ENCODE measurements at places on chromosomes 7 and 10. TPM values are rescaled to one million over a fixed set of nuclear protein-coding genes. Genes with fewer than 3 reads are reported as not detected.
A peak's percentile ranks its signal among the peaks of the same experiment; 100 is the strongest.

DRGX gene
- total RNA-seq: 0.10 TPM

HPSE2 gene
- total RNA-seq: not detected

DNA sequence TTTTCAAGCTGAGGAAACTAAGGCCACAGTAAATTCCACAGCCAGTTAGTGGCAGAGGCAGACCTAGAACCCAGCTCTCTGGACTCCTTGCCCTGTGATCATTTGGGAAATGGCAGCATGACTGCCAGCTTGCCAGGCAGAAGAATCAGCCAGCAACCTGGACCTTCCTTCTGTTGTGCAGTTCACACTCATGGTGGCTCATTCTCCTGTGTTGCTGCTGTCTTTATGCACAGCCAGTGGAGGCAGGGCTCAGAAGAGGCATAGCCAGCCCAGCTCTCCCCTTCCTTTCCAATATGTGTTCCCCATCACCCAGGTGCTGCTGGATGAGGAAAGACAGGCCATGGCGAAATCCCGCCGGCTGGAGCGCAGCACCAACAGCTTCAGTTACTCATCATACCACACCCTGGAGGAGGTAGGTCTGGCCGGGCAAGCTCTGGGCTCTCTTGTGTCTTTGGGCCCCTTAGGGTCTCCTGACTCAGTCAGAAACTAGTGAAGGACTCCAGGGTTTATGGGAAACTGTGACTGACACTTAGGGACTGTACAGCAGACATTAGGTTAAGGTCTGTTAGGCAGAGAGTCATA is 14.8 kb downstream of the CPA5 start:
- no peak overlapping the region for H3K27ac ChIP-seq
- H3K4me3 ChIP-seq: no peak overlapping the region
- H3K27me3 ChIP-seq: peaks cover 15% of the 10 kb centered on the region
- H3K4me1 ChIP-seq: peaks cover 56% of the 10 kb centered on the region
- DNase-seq: no peak

- no peak for DNase-seq
- H3K36me3 ChIP-seq: peaks cover 27% of the 10 kb centered on the region
- no peaks in the 10 kb centered on the region for H3K27me3 ChIP-seq
- H3K4me1 ChIP-seq: peaks cover 16% of the 10 kb centered on the region
- no peak overlapping the region for H3K27ac ChIP-seq
These were observed 17.1 kb downstream of the ZNF485 start for GRCh38 chr10:43623351-43623750.

DNA sequence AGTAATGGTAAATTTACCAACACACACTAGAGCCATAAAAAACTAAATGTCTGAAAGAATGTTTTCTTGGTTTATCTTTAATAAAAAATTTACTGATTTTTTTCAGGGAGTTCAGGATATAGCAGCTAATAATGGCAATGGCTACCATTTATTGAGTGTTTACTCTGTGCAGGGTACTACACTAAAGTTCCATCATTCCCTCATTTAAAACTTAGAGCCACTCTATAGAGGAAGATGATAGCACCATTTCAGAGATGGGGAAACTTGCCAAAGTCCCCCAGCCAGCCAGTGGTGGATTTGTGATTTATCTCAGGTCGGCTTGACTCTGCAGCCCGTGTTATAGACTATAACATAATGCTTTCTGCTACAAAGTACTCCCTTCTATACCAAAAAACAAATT is 86.6 kb downstream of the LSMEM1 start:
- no peaks in the 10 kb centered on the region for H3K27me3 ChIP-seq
- DNase-seq: no peak
- no peaks in the 10 kb centered on the region for H3K4me1 ChIP-seq
- H3K36me3 ChIP-seq: no peaks in the 10 kb centered on the region

- peaks cover 25% of the 10 kb centered on the region for H3K36me3 ChIP-seq
- no peak overlapping the region for H3K4me3 ChIP-seq
- no peaks in the 10 kb centered on the region for H3K27me3 ChIP-seq
These were observed 107.5 kb upstream of the NPS start for GRCh38 chr10:127441350-127442219.

GRCh38 chr10:30827531-30828120 is 198.1 kb upstream of the LYZL2 start:
- peaks cover 5% of the 10 kb centered on the region for H3K27me3 ChIP-seq
- H3K36me3 ChIP-seq: no peaks in the 10 kb centered on the region
- H3K4me3 ChIP-seq: no peak overlapping the region
- DNase-seq: peak; percentile 37
- H3K27ac ChIP-seq: no peak overlapping the region
